ENCODE measurements at places on chromosomes 1 and 21. TPM values are rescaled to one million over a fixed set of nuclear protein-coding genes. Genes with fewer than 3 reads are reported as not detected.

The AMPD1 gene
- polyA plus RNA-seq, result not detected

DNA sequence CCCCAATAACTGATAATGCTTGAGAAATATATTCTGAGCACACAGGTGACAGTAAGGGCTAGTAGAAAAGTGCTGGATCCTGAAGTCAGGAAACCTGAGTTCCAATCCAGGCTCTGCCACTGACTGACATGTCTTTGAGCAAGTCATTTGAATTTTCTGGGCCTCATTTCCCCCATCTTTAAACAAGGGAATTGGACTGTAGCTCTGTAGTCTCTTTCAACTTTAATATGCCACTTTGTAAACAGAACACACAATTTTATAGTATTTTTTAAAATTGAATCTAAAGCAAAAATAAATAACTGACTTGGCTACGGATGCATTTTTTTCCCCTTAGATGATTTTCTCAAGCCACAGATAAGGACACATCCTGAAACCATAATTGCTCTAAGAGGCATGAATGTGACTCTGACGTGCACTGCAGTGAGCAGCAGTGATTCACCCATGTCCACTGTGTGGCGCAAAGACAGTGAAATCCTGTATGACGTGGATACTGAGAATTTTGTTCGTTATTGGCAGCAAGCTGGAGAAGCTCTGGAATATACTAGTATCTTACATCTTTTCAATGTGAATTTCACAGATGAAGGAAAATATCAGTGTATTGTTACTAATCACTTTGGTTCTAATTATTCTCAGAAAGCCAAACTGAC, 37.0 kb downstream of the LRIG2 start:
- peak; percentile 5 for DNase-seq

GRCh38 chr1:203362720-203363025, 11.8 kb upstream of the FMOD start:
- no peak for DNase-seq

- DNase-seq, result no peak
Observed at GRCh38 chr1:232813097-232813496, 7.9 kb downstream of the MAP10 start.

The PDZK1IP1 gene
- 6.4 TPM for polyA plus RNA-seq

The ROR1 gene
- 9.4 TPM for polyA plus RNA-seq
